ENCODE measurements at places on chromosomes 16 and 17.
A peak's percentile ranks its signal among the peaks of the same experiment; 100 is the strongest.

- DNase-seq: peak; percentile 86
These were observed 161.3 kb upstream of the GSE1 start for GRCh38 chr16:85451641-85452363.

DNA sequence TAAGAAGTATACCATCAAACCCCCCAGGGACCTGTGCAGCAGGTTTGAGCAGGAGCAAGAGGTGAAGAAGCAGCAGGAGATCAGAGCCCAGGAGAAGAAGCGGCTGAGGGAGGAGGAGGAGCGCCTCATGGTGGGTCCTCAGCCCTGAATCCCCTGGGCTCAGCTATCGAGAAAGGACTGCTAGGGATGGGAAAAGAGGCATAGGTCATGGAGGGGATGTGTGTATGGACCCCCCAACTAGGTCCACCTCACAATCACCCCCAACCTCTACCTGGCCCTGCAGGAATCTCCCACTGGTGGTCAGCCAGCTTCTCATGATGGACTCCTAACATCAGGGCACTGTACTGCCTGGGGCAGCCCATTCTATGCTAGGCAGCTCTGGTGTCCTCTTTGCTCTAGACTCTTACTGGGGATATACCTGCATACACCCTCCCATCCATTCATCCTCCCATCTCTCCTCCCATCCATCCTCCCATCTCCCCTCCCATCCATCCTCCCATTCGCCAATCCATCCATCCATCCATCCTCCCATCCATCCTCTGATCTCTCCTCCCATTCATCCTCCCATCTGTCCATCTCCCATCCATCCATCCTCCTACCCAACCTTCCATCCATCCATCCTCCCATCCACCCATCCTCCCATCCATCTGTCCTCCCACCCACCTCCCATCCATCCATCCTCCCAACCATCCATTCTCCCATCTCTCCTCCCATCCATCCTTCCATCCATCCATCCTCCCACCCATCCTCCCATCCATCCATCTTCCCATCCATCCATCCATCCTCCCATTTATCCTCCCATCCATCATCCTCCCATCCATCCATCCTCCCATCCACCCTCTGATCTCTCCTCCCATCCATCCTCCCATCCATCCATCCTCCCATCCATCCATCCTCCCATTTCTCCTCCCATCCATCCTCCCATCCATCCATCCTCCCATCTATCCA lies 10.6 kb downstream of the DRC7 start:
- DNase-seq: no peak

DNA sequence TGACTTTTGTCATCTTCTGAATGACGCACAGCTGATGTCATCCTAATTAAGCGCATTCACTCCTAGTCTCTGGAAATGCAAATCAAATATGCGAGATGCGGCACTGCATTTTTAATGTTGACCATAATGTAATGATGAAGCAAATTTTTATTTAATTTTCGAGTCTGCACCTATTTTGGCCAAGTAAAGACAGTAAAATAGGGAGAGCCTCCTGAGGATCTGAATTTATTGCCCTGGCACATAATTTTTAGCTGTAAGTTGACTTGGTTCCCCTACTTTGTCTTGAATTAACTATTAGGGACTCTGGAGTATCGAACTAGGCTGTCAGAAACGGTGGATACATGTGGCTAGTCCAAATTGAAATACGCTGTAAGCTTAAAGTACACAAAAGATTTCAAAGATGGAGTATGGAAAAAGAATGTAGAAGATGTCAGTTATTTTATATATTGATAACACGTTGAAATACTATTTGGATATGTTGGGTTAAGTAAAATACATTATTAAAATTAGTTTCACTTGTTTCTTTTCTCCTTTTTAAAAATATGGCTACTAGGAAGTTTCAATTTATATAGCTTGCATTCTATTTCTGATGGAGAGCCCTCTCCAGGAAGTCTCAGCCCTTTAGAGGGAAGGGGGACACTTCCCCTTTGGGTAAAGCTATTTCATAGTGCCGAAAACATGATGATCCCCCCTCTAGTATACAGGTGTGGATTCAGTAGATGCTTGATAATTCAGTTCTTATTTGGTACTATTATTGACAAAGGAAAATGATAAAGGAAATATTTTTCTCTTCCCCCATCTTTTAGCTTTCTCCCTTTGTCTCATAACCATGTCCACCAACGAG lies 991 bp downstream of the KPNA2 start:
- no peak for DNase-seq

GRCh38 chr16:11099672-11100205 lies 155.4 kb downstream of the CLEC16A start:
- DNase-seq: no peak

- DNase-seq: no peak
These were observed 206.8 kb upstream of the MON1B start for GRCh38 chr16:76984196-76984595.

DNA sequence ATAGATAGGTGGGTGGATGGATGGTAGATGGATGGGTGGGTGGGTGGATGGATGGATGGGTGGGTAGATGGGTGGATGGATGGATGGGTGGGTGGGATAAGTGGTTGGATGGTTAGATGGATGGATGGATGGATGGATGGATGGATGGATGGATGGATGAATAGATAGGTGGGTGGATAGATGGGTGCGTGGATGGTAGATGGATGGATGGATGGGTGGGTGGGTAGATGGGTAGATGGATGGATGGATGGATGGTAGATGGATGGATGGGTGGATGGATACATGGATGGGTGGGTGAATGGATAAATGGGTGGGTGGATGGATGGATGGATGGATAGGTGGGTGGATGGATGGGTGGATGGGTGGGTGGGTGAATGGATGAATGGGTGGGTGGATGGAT lies 50.0 kb upstream of the FASN start:
- DNase-seq: no peak

DNA sequence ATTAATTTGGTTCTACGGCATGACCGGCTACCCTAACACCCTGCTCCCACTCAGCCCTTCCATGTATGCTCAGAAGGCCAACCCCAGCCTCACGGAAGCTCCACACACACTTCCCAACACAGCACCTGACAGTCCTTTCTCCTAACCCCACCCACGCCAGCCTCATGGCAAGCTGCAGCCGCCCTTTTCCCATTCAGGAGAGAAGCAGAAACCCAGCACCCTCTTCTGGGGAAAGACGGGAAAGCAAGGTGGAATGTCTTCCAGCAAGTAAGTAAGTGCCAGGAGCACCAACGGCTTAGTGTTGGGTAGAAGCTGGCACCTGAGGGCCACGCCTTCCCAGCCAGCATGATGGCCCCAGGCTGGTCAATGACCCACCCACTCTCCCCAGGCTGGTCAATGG lies 32.1 kb downstream of the ABR start:
- peak; percentile 69 for DNase-seq

GRCh38 chr17:79543531-79543930 lies 67.3 kb downstream of the RBFOX3 start:
- DNase-seq: no peak

- DNase-seq: no peak
These were observed 15.1 kb upstream of the GUCY2D start for GRCh38 chr17:7987112-7987893.

- no peak for DNase-seq
These were observed 25.1 kb downstream of the NKD1 start for GRCh38 chr16:50573279-50573678.

DNA sequence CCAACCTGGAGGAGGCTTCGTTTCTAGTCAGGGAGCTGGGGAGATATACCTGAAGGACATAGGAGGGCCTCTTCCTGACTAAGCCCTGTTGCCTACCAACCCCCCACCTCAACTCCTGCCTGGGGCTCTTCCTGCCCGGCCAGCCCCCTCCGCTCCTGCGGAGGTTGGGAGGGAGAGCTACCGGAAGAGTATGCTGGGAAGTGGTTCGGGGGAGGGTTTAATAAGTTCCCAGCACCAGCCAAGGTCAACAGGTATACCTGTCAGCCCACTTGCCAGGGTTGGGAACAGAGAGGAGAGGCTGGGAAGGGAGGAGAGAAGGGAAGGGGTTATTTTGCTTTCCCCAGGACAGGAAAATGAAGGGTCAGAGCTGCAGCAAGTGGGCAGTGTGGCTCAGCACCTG lies 4.7 kb downstream of the PPP1R1B start:
- no peak for DNase-seq

GRCh38 chr17:65447823-65448222 lies 113.6 kb downstream of the AXIN2 start:
- no peak for DNase-seq

DNA sequence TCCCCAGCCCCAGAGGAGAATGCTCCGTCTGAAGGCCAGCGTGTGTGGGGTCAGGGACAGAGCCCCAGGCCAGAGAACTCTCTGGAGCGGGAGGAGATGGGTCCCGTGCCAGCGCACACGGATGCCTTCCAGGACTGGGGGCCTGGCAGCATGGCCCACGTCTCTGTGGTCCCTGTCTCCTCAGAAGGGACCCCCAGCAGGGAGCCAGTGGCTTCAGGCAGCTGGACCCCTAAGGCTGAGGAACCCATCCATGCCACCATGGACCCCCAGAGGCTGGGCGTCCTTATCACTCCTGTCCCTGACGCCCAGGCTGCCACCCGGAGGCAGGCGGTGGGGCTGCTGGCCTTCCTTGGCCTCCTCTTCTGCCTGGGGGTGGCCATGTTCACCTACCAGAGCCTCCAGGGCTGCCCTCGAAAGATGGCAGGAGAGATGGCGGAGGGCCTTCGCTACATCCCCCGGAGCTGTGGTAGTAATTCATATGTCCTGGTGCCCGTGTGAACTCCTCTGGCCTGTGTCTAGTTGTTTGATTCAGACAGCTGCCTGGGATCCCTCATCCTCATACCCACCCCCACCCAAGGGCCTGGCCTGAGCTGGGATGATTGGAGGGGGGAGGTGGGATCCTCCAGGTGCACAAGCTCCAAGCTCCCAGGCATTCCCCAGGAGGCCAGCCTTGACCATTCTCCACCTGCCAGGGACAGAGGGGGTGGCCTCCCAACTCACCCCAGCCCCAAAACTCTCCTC lies 10.4 kb downstream of the CX3CL1 start:
- DNase-seq: peak; percentile 30

GRCh38 chr17:81527591-81528383 lies at the start of gene FSCN2:
Gene FSCN2 (plus strand): TSS chr17:81528377. CDS start chr17:81528532, 155 bp downstream.
- DNase-seq: no peak

DNA sequence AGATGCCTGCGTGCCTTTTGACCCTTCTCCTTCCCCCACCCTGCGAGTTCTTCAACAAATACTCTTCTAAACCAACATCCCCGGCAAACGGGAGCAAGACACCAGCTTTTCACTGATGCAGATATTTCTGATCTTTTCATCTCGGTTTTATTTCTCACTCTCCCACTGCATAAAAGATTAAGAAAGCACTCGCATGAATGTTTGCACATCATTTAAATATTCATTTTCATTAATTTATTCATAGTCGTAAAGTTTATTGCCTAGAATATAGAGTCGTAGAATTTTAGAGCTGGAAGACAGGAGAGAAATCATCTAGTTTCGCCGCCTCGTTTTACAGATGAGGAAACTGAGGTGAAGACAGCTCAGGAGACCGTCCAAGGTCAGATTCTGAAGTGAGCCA lies 488.1 kb downstream of the MAF start:
- DNase-seq: no peak

DNA sequence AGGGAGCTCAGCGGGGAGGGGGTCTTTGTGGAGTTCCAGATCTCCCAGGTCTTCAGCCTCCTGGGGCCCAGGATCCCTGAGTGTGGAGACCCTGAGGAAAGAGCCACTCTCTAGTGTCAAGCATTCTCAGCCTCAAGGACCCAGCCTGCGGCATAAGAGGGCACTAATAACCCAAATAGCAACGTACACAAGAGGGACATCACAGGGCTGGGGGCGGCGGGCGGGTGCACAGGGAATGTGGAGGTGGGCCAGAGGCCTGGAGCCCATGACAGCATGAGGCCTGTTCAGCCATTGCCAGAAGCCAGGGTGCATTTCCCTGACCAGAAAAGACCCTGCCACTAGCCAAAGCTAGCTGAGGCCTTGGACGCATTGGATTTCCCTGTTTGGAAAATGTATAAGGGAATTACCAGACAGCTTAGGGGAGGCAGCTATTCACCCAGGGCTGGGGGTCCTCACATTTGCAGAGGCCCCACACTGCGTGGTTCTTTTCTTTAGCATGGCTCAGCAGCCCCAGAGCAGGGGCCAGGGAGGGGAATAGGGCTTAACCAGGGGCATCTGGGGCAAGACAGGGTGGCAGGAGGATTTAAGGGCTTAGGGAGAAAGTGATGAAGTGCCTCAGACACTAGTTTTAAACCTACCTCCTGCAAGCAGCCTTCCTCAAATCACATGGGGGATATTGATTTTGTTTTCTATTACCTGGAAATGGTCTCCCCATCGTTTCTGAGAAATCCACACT lies 13.5 kb upstream of the ALOX15B start:
- no peak for DNase-seq

DNA sequence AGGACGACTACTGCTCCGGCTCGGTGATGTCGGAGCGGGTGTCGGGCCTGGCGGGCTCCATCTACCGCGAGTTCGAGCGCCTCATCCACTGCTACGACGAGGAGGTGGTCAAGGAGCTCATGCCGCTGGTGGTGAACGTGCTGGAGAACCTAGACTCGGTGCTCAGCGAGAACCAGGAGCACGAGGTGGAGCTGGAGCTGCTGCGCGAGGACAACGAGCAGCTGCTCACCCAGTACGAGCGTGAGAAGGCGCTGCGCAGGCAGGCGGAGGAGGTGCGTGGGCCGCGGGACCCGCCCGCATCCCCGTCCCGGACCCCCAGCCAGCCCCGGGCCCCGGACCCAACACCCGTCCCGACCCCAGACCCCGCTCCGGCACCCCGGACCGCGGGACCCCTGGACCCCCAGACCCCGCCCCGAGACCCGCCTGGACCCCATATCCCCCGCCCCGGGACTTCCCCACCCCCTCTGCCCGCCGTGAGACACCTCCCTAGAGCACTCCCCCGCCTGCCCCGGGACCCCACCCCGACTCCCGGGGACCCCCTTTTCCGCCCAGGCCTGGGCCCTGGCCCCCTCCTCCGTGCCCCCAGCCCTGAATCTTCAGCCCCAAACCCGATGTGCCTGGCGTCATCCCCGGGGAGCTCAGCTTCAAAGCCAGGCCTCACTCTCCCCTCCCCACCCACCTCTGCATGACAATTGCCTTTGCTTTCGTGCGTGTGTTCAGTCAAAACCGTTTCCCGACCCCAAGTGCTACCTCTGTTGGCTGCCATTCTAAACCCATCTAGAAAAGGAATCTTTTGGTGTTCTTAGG lies 594 bp downstream of the MAPK8IP3 start:
- DNase-seq: peak; percentile 73

DNA sequence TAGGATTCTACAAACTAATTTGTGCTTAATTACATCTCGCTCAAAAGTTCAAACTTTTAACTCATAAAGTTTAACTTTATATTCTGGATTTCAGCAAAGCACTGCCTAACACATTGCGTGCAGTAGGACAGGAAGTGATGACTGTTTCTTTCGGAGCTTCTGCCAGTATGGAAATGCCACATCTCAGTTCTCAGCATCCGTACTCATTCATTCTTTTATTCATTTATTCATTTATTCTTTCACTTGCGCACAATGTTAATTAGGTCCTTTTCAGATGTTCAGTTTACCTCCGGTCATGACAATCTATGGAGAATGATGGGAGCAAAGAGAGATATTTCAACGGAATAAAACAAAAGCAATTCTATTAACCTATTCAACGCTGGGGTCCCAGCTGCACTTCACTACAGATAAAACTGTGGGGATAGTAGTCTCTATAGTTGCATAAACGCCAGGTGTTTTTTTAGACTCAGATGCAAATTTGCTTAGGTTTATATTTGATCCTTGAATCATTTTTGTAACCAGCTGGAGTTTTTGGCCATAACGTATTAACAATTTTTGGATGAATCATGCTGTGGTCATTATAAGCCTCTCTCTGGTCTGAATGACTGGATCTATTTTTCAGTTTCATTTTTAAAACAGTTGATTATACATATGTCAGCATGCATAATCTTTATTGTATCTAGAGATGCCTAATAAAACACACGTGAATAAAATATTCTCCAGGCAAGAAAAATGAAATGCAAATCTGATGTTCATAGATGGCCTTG lies 143.9 kb downstream of the KCNJ2 start:
- DNase-seq: no peak

Measured in D341Med (cell line).